ENCODE measurements at places on chromosomes 4 and X.

DNA sequence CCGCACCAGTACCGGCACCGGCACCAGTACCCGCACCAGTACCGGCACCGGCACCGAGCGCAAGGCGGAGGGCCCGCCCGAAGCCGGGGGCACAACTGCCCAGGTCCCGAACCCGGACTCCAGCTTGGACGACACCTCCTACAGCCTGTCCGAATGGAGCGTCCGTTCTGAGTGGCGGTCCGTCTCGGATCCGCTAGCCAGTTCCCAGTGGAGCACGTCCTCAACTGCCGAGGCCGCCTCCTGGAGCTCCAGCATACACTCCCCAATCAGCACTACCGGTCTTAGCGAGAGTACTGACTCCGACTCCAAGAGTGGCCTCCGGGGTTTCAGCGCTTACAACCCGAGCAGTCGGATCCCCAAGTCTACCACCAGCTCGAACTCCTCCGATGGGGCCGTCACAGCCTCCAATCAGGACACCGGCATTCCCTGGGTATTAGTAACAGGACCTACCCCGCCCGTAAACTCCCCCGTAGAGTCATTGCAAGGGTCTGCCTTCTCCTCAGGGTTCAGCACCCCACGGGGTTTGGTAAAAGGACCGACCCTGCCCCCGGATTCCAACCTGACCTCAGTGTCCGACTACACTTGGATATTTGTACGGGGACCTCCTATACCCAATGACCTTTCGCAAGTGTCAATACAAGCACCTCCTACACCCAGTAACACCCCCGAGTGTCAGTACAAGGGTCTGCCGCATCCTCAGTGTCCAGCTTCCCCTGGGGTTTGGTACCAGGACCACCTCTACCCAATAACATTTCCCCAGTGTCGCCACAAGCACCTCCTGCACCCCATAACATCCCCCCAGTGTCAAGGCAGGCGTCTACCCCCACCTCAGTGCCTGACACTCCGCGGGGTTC lies 721 bp upstream of the MAOA start:
- DNase-seq, result peak; percentile 9

DNA sequence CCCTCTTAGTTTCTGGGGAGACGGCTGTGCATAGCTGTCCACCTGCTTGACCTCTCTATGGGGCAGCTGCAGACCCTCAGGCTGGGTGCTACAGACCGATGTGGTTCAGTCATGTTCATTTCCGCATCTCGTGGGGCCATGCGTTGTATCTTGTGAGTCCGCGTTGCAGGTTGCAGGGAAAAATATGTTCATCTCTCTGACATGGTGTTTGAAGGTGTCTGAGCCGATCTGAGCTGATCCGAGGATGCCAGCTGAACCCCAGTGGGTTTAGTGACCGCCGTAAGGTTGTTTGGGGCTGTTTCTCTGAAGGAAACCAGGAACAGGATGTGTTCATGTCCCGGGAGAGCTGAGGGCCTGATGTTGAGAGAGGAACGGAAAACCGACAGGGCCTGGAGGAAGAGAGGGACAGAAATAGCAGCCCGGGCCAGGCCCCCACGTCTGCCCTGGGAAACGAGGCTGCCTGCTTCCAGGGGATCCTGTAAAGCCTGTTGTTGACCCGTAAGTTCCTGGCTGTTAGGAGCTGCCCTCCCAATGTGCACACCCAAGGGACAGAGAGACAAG lies 9.8 kb upstream of the P2RY8 start:
- no peak for DNase-seq

GRCh38 chr4:54664400-54664799 lies 6.6 kb downstream of the KIT start:
- DNase-seq, result no peak

GRCh38 chrX:75483933-75484332 lies 38.9 kb downstream of the ZDHHC15 start:
- no peak for DNase-seq

- DNase-seq, result no peak
Measured at GRCh38 chr4:101050837-101051205, 296.5 kb downstream of the PPP3CA start.

GRCh38 chr4:24274381-24274941 lies 309.9 kb downstream of the DHX15 start:
- no peak for DNase-seq

DNA sequence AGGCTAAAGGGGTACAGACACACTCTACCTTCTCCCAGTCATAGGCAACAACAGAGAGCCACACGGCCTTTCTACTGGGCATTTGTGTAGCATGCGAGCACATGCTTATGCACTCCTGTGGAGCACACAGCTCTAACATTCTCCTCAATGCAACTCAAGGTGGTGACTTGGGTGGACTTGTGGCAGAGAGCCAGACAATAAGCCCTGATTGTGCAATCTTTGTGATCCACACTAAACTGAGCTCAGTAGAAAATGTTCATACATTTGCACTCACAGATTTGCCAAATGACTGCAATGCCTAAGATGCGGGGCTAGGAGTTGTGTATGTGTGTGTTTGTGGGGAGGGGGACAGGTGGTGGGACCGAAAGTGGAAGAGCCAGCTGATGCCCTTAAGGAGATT lies 31.4 kb upstream of the SETD7 start:
- no peak for DNase-seq

DNA sequence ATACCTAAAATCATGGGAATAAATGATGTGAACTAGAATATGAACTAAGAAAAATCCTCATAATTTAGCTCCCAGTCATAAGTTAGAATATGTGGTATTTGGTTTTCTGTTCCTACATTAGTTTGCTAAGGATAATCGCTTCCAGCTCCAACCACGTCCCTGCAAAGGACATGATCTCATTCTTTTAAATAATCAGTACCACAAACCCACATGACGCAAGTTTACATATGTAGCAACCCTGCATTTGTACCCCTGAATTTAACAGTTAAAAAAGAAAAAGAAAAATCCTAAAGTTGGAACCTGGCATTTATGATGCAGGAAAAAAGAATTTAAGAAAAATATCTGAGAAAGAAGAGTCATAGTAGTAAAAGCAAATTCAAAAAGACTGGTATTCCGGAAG lies 13.3 kb downstream of the UBA6 start:
- DNase-seq, result no peak

- no peak for DNase-seq
Measured at GRCh38 chr4:167109859-167110258, 124.4 kb downstream of the SPOCK3 start.

DNA sequence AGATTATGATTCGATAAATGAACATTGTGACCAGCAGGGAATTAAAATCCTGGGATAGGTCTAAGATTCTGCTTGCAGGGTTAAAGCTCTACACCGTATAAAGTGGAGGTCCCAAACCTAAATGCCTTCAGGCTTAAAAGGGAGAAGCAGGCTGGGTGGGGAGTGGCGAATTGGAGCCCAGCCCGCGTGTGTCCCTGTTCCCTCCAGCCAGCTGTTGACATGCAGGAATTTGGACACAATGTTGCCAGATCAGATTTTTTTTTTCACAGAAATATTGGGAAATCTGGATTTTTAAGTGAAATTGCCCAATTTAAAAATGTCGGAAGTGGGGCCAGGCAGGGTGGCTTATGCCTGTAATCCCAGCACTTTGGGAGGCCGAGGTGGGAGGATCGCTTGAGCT lies 60.5 kb downstream of the ELF4 start:
- DNase-seq, result no peak

- peak; percentile 7 for DNase-seq
Measured at GRCh38 chr4:140372751-140373327, 607 bp upstream of the SCOC start.

DNA sequence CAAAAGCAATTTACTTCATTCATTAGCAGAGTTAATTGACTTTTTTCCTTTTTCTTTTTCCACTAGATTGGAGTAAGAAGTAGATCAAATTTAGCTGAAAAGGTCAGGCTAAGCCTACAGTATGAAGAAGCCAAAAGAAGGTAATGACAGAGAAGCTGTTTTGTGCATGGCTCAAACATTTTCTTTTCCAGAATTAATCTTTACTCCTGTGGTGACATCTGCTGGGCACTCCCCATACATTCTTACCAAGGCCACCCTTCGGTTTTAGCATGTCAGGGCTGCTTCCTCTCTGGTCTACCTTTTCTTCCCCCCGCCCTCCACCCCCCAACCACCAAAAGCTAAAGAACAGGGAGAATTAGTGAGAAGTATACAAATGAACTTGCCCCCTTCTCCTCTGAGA lies 70.2 kb downstream of the CLDN22 start:
- DNase-seq, result no peak

DNA sequence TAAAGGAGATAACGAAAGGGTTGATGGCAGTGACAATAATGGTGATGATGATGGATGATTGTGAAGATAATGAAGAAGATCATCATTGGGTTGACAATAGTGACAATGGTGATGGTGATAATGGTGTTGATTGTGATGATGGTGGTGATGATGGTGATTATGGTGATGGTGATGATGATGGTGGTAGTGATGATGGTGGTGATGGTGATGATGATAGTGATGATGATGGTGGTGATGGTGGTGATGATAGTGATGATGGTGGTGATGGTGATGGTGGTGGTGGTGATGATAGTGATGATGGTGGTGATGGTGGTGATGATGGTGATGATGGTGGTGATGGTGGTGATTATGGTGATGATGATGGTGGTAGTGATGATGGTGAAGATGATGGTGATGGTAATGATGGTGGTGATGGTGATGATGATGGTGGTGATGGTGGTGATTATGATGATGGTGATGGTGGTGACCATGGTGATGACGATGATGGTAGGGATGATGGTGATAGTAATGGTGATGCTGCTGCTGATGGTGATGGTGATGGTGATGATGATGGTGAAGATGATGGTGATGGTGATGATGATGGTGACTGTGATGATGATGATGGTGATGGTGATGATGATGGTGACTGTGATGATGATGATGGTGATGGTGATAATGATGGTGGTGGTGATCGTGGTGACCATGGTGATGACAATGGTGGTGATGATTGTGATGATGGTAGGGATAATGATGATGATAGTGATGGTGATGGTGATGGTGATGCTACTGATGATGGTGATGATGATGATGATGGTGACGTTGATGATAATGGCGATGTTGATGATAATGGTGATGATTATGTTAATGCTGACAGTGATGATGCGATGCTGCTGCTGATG lies 61.6 kb upstream of the NKX1-1 start:
- no peak for DNase-seq

GRCh38 chr4:113537628-113538027 lies 223.9 kb downstream of the CAMK2D start:
- DNase-seq, result no peak

- no peak for DNase-seq
Measured at GRCh38 chr4:163967710-163968109, 473.2 kb downstream of the TMA16 start.

DNA sequence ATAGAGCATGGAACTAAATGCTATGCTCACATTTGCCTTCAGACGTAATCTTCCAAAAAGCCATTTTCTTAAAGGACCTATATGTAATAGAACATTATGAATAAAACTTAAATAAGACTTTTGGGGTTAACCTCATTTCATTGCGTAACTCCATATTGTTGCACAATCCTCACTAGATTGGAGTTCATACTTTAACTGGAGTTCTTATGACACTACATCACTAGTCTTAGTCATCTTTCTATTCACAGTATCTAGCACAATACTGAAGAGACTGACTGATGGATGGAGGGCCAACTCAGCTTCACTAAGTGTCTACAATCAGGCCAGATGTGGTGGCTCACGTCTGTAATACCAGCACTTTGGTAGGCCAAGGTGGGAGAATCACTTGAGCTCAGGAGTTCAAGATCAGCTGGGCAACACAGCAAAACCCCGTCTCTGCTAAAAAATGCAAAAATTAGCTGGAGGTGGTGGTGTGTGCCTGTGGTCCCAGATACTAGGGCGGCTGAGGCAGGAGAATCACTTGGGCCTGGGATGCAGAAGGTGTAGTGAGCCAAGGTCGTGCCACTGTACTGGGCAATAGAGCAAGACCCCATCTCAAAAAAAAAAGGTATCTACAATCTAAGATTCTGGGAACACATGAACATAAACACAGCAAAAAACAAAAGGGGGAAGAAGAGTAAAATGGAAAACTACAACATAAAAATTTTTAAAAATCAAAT lies 80.8 kb upstream of the MAB21L2 start:
- DNase-seq, result no peak

- DNase-seq, result no peak
Measured at GRCh38 chrX:75155447-75155826, 646 bp downstream of the ABCB7 start.

GRCh38 chrX:103817502-103817901 lies 14.6 kb downstream of the RAB9B start:
- no peak for DNase-seq

Measured in activated effector memory CD4-positive, alpha-beta T cell treated with Interleukin-2 at 50 U/mL for 16 hours (primary cell).